Stimulated activated CD4-positive, alpha-beta T cell treated with anti-CD3 and anti-CD28 coated beads, Interleukin-4, amount 100 ng/mL, for 4 hours (primary cell): ENCODE measurements at places on chromosomes 3 and 15.

DNA sequence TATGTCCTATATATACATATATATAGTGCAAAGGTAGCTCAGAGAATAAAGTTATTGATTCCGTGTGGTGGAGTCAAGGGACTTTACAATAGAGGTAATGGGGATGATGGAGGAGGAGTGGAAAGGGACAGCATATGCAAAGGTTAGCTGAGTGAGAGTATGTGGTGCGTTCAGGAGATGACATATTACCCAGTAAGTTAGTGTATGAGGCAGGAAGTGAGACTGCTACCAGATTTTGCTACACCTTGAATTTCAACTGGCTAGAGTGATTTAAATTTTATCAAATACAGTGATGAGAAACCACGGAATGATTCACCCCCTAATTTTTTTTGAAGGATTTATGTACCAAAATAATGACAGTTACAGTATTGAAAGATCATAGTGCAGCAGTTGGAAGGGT lies 2.8 kb downstream of the ACTL6A start:
- no peak for DNase-seq

GRCh38 chr3:156264771-156265170 lies 144.4 kb downstream of the KCNAB1 start:
- DNase-seq = no peak

GRCh38 chr3:129567176-129567705 lies 24.3 kb downstream of the H1-8 start:
- DNase-seq = no peak

DNA sequence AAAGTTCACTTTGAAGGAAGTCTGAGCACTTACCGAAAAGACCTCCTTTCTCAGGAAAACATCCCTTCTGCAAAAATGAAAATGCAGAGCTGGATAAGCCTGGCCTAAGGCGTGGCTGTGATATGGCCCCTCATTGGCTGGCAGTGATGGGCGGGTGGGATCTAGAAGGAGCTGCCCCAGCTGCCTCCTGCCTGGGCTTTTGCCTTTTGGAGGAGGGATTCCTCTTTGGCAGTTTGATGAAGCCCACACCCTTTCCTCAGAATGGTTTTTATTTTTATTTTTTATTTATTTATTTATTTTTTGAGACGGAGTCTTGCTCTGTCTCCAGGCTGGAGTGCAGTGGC lies 4.0 kb upstream of the DZIP1L start:
- no peak for DNase-seq

- no peak for DNase-seq
Measured at GRCh38 chr3:42827654-42828053, 18.4 kb downstream of the ACKR2 start.

DNA sequence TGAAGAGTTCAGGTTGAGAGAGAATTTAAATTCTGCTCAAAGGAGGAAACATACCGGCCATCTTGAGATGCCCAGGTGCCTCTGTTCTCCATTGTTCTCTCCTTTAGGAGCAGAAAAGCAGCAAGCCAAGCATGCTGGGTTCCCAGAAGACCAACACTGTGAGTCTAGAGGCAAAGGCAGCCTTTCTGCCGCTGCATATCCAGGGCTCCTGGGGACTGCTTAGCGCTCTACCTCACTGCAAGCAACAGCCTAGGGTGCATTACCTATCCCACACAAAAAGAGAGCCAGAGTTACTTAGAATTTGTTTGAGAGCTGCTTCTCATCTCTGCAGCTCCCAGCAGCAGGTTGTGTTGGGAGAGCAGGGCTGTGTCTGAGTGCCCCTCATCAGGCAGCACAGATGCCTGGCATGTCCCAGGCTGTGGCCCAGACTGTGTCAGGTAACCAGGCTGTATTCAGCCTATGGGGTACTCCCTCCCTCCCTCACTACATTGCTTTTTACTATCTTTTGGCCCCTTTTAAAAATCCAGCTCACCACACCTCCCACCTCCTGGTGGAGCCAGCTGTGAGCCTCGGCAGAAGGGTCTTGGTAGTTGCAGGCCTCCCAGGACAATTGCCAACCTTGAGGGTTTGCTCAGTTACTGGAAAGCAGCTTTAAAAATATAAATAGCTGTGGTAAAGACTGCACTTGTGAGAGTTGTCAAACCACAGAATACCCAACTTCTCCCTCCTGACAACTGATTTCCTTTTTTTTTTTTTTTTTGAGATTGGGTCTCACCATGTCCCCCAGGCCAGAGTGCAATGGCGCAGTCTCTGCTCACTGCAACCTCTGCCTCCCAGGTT lies 30.2 kb downstream of the BCL2L10 start:
- no peak for DNase-seq

GRCh38 chr15:42146551-42147430 lies 9.6 kb downstream of the PLA2G4F start:
- no peak for DNase-seq

DNA sequence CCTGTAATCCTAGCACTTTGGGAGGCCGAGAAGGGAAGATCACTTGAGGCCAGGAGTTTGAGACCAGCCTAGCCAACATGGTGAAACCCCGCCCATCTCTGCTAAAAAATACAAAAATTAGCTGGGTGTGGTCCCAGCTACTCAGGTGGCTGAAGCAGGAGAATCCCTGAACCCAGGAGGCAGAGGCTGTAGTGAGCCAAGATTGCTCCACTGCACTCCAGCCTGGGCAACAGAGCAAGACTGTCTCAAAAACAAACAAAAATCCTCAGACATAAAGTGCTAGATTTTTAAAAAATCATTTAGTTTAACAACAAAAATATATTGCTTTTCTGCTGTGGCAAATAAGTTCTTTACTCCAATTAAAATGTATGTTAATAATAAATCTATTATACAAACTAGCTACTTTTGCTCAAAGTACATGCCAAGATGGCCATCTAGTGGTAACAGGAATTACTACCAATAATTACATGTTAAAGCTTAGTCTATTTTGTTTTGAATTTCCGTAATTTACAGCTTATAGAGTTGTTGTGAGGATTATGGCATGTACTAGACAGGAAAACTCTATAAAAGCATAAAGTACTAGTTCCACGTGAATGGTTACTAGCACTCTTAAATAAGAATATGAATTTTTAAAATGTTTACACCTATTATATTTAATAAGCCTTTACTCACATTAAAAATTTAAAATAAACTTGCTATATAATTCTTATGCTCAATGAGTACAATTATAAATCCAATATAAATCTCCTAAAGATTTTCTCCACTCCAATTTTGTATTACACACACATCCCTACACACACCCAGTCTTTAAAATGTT lies 39.0 kb downstream of the GABPB1 start:
- DNase-seq = no peak

DNA sequence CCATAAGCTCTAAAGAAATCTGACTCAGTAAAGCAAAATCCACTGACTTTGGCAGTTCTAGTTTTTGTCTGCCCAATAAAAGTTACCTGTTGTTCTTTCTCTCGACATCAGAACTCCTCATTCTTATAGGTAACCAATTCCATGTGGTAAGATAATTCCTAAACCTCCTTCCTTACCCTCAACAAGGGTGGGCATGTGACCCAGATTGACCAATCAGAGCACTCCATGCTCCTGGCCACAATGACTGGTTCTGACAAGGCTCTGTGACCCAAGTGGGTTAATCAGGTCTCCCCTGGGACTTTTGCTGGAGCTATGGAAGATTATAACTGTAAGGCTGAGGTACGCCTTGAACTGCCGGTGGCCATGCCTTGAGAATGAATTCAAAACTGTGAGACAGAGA lies 31.7 kb downstream of the LINS1 start:
- DNase-seq = no peak

- DNase-seq = no peak
Measured at GRCh38 chr3:196336319-196337145, 1.7 kb downstream of the TM4SF19 start.

GRCh38 chr3:87313641-87314040 lies 37.3 kb upstream of the POU1F1 start:
- DNase-seq = no peak

DNA sequence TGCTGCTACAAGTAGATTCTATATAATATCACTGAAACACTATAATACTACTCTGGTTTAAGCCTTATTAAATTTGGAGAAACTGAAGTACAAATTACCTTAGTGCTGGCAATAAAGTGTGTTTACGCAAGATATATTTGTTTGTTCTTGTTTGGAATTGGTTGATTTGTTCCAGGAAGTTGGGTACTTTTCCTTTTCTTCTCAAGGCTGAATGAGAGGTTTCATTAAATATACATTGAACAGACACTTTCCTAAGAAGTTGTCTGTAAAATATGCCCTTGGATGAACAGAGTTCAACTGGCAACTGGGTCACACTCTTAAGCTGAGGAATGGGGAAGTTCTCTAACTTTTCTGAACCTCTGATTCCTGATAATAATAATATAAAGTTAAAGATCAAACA lies 542.1 kb upstream of the NAALADL2 start:
- DNase-seq = no peak

DNA sequence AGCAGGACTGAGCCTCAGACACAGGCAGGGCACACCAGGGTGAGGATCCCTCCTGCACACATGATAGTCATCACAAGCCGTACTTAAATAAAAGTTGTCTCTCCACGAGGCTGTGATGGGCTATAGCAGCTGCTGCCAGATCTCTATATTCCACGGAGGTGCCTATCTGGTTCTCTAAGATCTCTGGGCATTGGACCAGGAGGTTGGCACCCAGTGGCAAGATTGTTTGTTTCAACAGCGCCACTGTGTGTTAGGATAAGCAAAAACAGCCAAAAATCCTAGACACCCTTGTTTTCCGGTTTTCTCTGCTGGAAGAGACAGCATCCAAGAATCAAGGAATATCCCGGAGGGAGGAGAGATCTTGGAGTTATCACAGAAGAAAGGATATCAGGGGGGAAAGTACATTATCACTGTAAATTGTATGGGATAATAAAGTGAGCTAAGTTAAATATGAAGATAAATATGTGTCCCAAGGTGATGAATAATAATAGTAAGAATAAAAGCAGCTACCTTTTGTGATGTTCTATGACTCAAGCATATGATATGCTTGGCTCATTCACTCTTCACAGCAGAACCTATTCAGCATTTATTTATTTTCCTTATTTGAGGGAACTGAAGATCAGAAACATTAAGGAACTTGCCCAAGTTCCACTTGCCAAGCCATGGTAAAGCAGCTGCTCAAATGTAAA lies 90.6 kb upstream of the AKAP13 start:
- no peak for DNase-seq

DNA sequence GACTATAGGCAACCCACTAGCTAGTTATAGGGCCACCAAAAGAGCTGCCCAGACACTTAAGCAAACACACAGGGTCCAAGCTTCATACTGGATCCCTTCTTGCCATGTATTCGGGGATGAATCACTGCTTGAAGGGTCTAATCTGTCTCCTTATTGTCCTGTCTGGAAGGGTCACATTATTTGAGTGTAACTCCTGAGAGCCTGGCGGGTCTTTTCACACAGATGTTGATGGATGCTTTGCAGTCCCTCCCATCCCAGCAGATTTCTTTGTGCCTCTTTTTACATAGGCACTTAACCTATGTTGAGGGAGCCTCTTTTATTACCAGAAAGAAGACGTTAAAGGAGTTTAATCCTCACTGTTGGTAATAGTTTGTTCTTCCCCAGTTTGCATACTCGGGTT lies 56.6 kb downstream of the BBX start:
- DNase-seq = no peak
